H9 (cell line): ENCODE measurements at places on chromosomes 6 and 20. TPM values are rescaled to one million over a fixed set of nuclear protein-coding genes. Genes with fewer than 3 reads are reported as not detected.

Gene NRSN1
- total RNA-seq: not detected in 2 replicates

Gene ARFGAP1
- 111 and 114 TPM in 2 replicates for total RNA-seq

Gene SLC22A7
- not detected in 2 replicates for total RNA-seq

Gene F13A1
- 0.15 and 0.18 TPM in 2 replicates for total RNA-seq

DNA sequence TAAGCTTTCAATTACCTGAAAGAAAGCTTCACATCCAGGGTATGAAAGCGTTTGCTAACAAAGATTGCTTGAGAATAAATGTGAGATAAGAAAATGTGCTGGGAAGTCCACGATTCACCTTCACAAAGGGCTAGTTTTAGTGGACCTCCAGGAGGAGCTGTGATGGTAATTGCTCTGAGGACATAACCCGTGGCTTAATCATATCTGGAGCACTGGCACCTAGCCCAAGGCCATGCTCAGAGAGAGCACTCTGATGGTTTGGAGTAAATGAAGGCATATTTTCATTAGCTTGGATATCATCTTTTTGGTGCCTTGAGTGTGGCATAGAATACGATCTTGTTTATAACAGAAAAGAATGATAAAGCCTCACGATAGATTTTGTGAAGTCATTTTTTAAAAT lies 46.9 kb upstream of the BACH2 start:
- no peak for DNase-seq

DNA sequence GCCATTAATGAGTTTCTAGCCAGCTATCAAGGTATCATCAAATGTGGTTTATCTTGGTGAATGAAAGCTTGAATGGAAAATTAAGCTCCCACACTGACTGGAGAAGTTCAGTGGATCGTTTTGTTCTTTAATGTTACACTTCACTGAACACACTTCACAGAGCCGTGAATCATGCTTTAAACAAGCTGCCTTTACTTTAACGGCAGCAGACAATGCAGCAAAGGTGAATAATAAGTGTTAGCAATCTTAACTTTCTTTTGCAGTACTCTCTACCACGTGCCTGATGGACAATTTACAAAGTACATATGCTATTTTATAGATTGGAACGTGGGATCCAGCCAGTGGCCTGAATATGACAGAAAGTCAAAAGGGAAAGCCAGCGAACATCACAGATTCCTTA lies 424.5 kb downstream of the GRIK2 start:
- DNase-seq: no peak

DNA sequence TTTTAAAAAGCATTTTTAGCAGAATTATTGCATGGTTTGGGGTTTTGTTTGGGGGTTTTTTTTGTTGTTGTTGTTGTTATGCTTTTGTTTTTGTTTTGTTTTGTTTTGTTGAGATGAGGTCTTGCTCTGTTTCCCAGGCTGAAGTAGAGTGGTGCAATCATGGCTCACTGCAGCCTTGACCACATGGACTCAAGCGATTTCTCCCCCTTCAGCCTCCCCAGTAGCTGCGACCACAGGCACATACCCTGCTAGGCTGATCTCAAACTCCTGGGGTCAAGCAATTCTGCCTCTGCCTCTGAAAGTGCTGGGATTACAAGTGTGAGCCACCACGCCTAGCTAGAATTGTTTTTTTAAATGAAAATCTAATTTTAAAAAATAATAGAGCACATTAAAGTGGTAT lies 35.7 kb downstream of the UBR2 start:
- no peak for DNase-seq

GRCh38 chr20:10521836-10522235 lies 86.7 kb downstream of the SLX4IP start:
- DNase-seq: no peak

- no peak for DNase-seq
These were observed 766.0 kb upstream of the MAP3K7 start for GRCh38 chr6:91352878-91353277.
